Prostate gland (tissue), 2 donors: ENCODE measurements at places on chromosomes 1 and 21. TPM values are rescaled to one million over a fixed set of nuclear protein-coding genes. Genes with fewer than 3 reads are reported as not detected.
A peak's percentile ranks its signal among the peaks of the same experiment; 100 is the strongest.

GRCh38 chr1:163115887-163116286, 46.7 kb downstream of the RGS4 start:
- DNase-seq: no peak

DNA sequence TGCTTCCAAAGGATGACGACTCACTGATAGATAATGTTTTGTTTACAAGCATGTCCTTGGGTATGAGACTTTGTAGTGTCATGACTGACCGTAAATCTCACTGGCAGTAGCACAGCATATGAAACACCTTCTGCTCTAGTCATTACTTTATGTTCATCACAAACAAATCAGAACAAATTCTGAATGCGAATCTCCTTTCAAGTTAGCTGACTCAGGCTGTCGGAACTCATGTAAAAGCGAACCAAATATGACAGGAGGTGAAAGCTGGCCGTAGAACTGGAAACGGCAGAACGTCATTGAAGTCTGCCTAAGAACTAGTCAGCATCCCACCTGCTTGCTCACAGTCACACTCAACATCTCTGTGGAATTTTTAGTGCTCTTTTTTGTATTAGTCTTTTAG, 143.9 kb downstream of the RGS7 start:
- no peak for DNase-seq

DNA sequence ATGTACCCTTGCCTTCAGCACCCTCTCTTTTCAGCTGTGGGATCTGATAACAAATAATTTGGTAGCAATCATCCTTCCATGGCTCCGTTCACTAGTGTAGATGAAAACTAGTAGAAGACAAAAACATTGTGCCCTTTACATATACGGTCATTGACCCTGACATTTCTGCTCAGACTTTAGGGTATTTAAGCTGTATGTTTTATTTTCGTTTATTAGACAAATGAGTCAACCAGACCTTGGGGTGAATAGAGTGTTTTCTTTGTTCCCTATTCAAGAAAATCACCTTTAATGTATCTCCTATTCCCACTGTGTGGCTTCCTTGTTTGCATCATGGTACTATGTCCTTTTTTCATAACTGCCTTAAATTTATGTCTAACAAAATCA, 187.3 kb downstream of the VAV3 start:
- no peak for DNase-seq

GRCh38 chr1:8161546-8162105, 135.5 kb upstream of the ERRFI1 start:
- no peak for DNase-seq

GRCh38 chr1:185244015-185244747, 72.9 kb downstream of the IVNS1ABP start:
- no peak for DNase-seq

DNA sequence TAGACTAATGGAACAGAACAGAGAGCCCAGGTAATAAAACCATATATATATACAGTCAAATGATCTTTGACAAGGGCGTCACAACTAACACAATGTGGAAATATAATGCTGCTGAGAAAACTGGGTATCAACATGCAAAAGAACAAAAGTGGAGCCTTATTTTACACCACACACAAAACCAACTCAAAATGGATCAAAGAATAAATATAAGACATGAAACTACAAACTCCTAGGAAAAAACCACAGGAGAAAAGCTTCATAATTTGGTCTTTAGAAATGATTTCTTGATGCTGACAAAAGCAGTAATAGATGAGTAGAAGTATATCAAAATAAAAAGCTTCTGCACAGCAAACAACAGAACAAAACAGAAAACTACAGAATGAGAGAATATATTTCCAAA, 192.2 kb downstream of the AKT3 start:
- DNase-seq: no peak

DNA sequence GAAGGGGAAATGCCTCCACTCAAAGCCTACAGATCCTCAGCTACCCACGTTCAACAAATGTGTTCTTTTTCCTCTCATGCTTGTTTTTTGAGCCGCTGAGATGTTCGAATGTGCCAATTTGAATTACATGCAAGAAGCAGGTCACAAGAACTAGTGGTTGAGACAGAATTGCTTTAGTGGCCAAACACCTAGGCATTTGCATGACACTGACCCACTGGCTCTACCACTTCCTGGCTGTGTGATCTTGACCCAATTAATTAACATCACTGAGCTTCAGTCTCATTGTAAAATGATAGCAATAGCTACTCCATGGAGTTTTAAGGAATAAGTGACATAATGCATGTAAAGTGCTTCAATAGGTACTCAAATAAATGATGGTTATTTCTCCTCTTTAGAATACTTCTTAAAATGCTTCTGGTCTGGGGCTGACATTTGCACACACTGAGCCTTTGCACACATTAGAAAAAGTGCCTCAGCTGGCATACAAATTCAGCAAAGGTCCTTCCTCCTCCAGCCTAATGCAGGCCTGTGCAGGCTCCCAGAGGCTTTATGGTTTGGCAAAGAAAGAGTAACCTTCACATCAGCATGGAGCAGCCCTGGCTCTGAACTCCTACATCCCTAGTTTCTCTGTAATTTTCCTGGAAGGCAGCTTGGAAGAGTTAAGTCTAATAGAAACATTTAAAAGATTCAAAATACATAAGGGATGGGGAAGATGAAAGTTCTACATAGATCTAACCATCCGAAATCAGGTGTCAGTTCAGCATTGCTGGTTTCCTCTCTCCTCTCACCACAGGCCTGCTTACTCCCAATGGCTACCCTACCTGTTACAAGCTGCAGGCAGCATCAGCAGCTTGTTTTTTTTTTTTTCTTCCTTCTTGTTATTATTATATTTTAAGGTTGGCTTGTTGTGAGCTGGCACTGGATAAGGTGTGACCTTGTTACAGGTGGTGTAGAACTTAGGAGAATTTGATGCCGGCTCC, 107.4 kb downstream of the TBX19 start:
- DNase-seq: no peak

GRCh38 chr1:61271412-61271789, 189.0 kb downstream of the NFIA start:
- DNase-seq: no peak

- DNase-seq: no peak
These were observed 36.6 kb downstream of the NIBAN1 start for GRCh38 chr1:184937729-184938128.

- DNase-seq: no peak
These were observed 153.3 kb downstream of the TOMM20 start for GRCh38 chr1:234975122-234975940.

DNA sequence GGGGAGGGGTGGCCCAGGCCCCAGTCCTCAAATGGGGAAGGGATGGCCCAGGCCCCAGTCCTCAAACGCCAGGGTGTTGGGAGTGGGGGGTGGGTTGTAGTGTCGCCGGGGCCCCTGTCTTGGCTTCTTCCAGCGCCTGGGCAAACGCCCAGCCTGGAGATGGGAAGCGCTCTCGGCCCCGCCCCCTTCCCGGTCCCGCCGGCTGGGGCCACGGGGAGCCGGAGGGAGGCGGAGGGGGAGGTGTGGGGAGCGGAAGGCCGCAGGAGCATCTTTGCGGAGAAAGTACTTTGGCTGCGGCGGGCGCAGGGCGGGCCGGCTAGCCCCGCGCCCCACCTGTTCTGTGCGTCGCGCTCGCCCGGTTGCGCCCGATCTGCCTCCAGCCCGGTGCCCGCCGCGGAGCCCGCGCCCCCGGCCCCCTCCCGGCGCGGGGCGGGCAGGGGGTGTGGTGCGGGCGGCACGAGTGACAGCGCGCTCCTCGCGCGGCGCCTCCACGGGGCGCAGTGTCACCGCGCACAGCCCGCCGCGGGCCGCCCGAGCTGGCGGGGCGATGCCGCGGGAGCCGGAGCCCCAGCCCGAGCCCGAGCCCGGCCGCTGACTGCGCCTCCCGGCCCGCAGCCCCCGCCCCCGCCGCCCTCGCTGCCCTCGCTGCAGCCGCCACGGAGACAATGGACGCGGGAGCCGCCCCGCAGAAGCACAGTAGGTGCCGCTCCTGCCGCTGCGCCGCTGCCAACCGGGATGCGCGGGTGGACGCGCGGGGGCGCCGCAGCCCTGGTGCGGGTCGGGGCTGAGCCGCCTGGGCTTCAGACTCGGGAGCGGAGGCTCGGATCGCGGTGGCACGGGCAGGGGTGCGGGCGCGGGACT, 31.1 kb upstream of the PEX10 start:
- no peak for DNase-seq

- DNase-seq: no peak
These were observed 133.1 kb downstream of the SETD4 start for GRCh38 chr21:35927262-35927661.

GRCh38 chr1:239826211-239826610, 265.5 kb upstream of the FMN2 start:
- DNase-seq: no peak

- DNase-seq: no peak
These were observed at the start of gene C1orf167 for GRCh38 chr1:11761988-11762406. C1orf167 (plus strand) TSS chr1:11762193; CDS start chr1:11764401, 2,208 bp downstream.

GRCh38 chr1:109659145-109659544, 3.2 kb downstream of the GSTM4 start:
- DNase-seq: no peak

GRCh38 chr1:94020764-94021579, 100.0 kb downstream of the ABCA4 start:
- no peak for DNase-seq

DNA sequence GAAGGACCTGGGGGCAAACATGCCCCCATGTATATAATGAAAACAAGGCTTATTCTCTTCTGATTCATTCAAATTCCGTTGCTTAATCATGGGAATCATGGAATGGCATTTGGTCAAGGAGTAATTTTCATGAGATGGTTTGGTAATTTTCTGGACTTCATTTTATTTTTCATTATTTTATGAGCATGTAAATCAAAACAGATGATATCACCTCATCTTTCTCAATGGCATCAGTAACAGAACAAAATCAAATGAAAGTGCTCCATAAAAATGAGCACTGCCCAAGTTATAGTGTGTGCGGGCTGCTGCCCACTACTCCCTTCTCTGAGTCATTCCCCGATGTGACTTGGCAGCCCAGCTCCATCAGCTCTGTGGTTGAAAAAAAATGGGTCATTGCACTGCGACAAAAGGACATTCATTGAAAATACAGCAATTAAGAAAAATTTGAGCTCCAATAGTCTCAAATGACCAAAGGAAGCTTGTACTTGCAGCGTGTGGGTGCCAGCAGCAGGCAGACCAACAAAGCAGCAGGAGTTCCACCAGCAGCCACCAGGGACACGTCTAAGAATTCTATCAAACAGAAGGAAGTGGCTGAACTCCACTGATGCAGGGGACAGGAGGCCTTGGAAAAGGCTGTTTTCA, 84.3 kb upstream of the VAV3 start:
- no peak for DNase-seq

DNA sequence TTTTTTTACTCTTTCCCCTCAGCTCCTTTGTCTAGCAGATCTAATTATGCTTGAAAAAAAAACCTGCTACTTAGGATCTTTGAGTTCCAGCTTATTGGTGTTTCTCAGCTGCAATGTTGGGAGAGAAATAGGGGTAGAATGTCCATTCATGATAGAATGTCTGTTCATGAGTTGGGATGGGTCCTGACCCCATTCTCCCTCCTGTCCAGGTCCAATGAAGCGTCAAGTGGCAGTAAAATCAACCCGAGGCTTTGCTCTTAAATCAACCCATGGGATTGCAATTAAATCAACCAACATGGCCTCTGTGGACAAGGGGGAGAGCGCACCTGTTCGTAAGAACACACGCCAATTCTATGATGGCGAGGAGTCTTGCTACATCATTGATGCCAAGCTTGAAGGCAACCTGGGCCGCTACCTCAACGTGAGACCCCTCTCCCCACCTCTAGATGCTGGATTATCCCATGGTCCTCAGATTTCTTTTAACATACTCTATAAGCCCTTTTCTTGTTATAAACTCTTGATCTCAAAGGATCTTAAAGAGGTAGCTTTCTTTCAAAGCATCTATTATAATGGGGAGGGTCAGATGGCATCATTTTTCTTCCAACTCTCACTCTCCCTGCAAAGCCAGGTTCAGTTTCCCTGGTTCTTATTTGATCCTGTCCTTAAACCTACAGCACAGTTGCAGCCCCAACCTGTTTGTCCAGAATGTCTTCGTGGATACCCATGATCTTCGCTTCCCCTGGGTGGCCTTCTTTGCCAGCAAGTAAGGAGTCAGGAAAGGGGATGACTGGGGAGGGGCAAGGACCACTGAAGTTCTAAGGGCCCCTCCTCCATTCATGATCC, 11.1 kb downstream of the CERS2 start:
- DNase-seq: no peak

DNA sequence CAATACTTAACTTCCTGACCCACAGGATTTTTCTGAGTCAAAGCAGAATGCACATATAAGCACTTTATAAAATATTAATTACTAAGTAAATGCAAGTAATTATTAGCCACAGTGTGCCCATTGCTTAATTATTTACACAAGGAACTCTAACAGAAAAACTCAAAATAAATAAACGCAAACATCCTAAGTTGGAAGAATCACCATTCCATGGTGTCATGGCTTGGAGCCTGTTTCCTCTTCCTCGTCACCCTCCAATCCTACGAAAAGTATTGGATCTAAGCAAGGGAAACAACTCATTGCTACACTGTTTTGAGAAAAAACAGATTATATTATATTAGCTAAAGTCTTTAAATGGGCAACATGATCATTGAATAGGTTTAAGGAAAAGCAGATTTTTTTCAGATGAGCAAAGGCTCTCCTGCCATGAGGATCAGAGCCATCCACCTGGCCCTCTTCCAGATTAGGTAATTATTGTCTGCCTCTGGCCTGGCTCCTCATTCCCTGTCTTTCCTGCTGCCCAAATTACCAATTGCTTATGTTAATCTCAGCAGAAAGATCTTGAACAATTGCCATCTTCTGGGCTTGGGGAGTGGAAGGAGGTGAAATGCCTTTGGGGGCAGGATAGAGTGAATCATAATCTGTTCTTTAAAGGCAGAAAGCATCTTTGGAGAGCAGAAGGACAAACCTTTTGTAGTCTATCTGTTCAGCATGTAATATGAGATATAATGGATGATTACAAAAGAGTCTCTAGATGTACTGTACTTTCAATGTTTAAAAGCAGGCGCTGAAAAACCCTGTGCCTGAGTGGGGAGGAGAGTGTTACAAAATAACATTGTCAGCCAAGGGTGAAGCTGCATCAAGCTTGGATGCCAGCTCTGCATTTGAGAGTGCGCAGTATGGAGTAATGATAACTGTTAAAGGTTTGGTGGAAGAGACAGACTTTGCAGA, 121.2 kb downstream of the DUSP10 start:
- DNase-seq: no peak

- DNase-seq: peak; percentile 88
These were observed 14.0 kb upstream of the FAAP20 start for GRCh38 chr1:2208309-2209239.

The IFNLR1 gene
- 6.6 TPM for total RNA-seq

The MYCL gene
- 14.5 TPM for total RNA-seq

The PM20D1 gene
- not detected for total RNA-seq

The CLEC20A gene
- total RNA-seq: not detected

The EPHX1 gene
- 232 TPM for total RNA-seq

The APOBEC4 gene
- 0.34 TPM for total RNA-seq

The TMPRSS15 gene
- total RNA-seq: not detected
